Choroid plexus epithelial cell (primary cell): ENCODE measurements at places on chromosomes 4 and X.

- no peak for DNase-seq
Measured at GRCh38 chrX:35682476-35682875, 115.7 kb upstream of the MAGEB16 start.

DNA sequence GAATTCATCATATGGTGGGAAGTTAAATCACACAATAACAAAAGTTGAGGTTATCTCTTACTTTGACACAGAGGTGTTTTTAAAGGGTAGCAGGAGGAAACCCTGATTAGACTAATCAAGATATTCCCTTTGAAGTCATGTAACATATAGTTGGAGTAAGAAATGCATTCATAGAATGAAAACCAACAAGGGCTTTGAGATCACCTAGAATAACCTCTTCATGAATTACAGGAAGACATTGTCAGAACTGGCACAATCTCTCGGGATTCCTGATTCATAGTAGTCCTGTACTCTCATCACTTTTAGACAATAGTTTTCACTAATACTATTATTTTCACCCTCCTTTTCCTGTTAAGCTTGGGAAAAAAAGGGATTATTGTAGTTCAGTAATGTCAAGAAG lies 170.2 kb downstream of the PPP3CA start:
- no peak for DNase-seq

- no peak for DNase-seq
Measured at GRCh38 chr4:129323658-129324057, 227.7 kb downstream of the C4orf33 start.

- no peak for DNase-seq
Measured at GRCh38 chrX:10851809-10852208, 231.4 kb upstream of the MID1 start.

DNA sequence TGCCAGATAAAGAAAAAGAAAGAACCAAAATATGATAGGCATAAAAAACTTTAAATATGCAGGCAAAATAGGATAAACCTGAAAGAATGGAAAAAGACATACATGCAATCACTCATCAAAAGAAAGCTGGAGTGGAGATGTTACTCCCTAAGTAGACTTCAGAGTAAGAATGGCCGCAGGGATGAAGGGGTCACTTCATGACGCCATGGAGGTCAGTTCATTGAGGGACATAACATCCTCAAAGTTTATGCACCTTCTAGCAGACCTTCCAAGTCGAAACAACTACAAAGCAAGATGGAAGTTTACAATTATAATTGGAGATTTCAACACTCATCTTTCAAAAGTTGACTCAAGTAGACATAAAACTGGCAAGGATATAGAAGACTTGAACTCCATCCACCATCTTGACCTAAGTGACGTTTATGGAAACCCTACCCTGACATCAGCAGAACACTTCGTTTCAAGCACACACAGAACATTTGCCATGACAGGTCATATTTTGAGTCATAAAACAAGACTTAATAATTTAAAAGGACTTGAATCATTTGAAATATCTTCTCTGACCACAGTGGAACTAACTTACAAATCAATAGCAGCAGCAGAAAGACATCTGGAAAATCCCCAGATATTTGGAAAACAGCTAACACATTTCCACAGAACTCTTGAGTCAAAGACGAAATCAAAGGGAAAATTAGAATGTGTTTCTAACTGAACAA lies 106.0 kb upstream of the LRPAP1 start:
- no peak for DNase-seq
